ENCODE measurements at places on chromosomes 6 and 20.

- DNase-seq, result no peak
Measured at GRCh38 chr6:157433678-157434081, 52.7 kb downstream of the ZDHHC14 start.

DNA sequence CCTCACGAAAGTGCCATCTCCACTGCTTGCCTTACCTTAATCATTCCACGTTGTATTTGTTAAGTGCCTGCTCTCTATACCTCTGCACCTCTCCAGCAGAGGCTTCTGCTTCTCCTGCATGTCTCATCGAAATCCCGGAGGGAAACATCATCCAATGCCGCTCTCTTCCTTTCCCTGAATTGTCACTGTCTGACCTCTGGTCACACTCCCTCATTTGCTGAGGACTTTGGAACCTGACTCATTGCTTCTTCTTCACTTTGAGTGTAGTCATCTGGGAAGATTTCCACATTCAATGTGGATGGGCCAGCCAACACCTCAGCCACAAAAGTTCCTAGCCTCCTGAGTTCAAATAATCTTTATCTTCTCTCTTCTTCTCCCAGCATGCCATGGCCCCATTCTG lies 78.9 kb upstream of the BEND6 start:
- no peak for DNase-seq

DNA sequence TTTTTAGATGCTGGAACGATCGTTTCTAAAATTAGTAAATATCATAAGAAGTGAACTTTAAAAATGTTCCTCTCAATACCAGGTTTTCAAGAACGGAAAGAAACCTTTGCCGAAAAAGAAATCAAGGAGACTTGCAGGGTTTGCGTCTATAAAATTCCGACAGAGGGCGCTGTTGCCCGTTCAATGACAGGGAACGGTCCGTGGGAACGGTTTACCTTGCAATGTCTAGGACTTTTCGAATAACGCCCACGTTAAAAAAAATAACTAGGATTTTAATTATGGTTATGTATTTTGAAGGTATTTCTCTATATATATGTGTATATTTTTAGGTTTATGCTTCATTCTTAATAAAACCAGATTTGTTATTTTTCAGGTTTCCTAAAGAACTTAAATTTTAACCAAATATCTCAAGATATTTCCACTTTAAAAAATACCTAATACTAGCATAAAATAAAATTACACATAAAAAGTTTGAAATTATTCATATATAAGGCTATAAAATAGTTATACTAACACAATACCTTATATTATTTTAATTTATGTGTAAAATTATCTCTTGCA lies 2.5 kb upstream of the TFAP2B start:
- DNase-seq, result peak; percentile 50

DNA sequence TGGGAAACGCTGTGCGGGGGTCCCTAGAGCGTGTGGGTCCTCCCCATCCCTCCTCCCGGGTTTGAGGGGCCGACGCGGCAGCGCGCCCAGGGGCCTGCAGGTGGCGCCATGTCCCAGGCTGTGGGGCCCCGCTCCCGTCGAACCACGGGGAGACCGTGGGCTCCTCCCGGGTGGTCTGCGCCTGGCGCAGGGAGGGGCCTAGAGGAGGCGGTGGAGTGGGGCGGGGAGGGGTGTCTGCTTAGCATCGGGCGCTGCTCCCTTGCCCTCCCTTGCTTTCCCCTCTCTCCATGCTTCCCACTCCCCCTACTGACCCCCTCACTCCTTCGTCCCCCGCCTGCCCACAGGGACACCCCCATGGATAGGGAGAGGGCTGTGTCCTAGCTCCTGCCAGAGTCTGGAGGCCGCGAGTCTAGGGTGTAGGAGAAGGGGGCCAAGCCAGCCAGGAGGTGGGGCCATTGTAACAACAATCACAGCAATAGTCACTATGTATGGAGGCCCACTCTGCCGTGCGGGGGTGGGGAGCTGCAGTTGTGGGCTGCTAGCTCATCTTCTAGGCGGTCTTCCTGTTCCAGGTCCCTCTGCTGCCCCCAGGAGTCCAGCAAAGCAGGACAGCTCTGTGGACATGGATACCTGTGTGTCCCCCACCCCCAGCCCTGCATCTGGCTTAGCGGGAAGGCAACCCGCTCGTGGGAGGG lies 51.7 kb downstream of the CHMP4B start:
- DNase-seq, result peak; percentile 28

DNA sequence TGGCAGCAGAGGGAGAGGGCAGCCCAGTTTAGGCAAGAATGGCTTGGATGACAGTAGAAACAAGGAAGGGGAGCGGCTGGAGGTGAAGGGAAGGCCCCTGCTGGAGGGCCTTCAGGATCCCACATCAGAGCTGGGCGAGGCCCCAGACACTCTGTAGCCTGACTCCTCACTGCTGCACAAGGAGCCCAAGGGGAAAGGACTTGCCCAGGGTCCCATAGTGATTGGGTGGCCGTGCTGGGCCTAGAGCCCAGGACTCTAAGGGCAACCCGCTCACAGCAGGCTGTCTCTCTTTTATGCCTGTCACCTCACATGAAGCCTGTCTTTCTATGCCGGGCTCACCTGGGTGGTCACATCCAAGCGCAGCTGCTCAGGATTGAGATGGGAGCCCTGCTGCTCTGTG lies 9.3 kb downstream of the AARS2 start:
- no peak for DNase-seq

- DNase-seq, result no peak
Measured at GRCh38 chr6:27139756-27140579, 107.5 kb upstream of the PRSS16 start.
